ENCODE measurements at places on chromosomes 3 and 15.
A peak's percentile ranks its signal among the peaks of the same experiment; 100 is the strongest.

DNA sequence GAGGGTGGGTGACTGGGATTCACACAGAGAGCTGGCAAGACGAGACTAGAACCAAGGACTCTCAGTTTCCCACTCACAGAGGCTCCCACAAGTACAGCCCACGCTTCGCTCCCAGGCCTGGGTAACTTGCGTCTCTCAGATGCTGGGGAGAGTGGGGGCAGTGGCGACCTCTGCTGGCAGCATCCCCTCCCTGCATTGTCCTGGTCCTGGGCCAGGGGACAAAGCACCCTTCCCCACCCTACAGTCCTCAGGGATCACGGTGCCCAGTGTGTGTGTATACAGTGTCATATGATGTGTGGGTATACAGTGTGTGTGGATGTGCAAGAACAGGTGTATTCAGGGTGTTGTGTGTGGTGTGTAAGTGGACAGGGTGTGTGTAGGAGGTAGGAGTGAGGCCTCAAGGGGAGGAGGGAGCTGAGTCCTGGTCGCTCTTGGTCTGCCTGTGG is 12.8 kb downstream of the VILL start:
- DNase-seq = peak; percentile 55

DNA sequence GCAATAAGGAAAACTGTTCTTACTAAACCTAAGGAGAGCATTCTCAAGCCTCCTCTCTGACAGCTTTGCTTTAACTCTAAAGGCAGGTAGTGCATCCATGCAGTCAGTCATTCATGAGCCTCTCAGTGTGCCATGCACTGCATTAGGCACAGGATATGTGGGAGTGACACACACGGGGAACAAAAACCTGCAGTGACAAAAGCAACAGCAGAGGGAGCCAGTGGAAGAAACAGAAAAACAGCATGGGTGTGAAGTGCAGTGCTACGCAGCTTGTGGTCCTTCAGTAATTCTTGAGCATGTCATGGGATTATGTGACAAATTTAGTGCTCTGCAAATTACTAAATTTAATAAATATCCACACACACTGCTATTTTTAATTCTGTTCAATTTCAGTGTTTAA is 230.7 kb downstream of the BBX start:
- peak; percentile 58 for DNase-seq

GRCh38 chr15:30923429-30923828 is 19.7 kb downstream of the FAN1 start:
- no peak for DNase-seq

DNA sequence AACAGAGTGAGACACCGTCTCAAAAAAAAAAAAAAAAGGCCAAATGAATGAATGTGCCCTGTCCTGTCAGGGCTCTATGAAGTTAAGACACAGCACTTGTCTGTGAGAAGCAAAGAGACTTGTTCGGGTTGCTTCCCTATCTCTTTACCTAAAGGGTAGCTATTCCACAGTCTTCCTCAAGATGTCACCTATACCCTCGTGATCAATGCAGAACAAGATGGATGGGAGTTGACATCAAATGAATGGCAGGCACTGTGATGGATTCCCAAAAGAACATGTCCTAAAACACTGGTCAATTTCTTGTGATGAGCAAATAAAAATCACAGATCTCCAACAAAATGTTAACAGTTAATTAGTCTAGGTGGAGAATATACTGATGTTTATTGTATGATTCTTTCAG is 9.5 kb downstream of the TADA3 start:
- no peak for DNase-seq
